Epithelial cell of proximal tubule (primary cell): ENCODE measurements at places on chromosomes 6 and 20. TPM values are rescaled to one million over a fixed set of nuclear protein-coding genes. Genes with fewer than 3 reads are reported as not detected.

ZSCAN31 gene
- 0.52 and 0.94 TPM in 2 replicates for total RNA-seq

EFHC1 gene
- total RNA-seq = 18.1 and 20.2 TPM in 2 replicates

PROCR gene
- 39.3 and 56.6 TPM in 2 replicates for total RNA-seq

PRRC2A gene
- total RNA-seq = 81.2 and 93.0 TPM in 2 replicates

PHACTR1 gene
- 0.98 and 2.3 TPM in 2 replicates for total RNA-seq

RSPH4A gene
- not detected in 2 replicates for total RNA-seq

HLA-DRB5 gene
- total RNA-seq = not detected in 2 replicates

LAMA4 gene
- 0.58 and 8.0 TPM in 2 replicates for total RNA-seq

PCNA gene
- total RNA-seq = 327 and 378 TPM in 2 replicates

PDE10A gene
- 6.9 TPM in 2 replicates for total RNA-seq

NRSN1 gene
- total RNA-seq = not detected in 2 replicates

CRIP3 gene
- total RNA-seq = not detected in 2 replicates
